ENCODE measurements at places on chromosomes 7 and 10.

DNA sequence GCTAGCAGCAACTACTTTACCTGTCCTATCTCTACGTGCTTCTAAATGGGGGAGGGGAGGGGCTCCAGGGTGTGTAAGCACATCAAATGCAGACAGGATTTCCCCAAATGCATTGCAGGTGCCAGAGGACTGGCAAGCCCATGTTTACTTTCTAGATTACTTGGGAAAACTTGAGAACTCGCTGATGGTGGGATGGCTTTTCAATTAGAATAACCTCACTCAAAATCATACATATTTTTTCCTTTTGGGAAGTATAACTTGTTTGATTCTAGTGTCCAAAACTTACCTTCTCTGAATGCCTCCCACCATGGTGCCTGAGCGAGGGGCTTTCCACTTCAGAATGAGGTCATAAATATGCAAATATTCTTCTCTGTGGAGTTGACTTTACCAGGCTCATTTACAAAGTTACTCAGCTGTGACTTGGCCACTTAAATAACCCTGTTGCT is 191.3 kb upstream of the RHOBTB1 start:
- DNase-seq, result no peak

DNA sequence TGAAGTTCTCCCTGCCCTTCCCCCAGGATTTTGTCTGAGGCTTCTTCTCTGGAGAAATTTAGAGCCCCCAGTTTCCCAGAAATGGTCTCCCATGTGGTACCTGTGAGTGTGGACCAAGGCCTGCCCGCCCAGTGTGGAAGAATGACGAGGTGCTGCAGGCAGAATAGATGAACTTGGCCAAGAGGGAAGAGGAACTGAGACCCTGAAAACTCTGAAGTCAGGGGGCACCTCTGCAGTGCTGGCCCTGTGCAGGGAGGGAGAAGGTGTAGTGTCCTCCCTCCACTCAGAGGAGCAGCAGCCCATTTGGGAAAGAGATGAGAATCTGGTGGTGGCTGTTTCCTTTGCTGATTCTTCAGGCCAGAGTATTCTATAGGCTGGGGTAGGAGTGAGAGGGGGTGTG is 115.2 kb upstream of the PCGF5 start:
- no peak for DNase-seq

DNA sequence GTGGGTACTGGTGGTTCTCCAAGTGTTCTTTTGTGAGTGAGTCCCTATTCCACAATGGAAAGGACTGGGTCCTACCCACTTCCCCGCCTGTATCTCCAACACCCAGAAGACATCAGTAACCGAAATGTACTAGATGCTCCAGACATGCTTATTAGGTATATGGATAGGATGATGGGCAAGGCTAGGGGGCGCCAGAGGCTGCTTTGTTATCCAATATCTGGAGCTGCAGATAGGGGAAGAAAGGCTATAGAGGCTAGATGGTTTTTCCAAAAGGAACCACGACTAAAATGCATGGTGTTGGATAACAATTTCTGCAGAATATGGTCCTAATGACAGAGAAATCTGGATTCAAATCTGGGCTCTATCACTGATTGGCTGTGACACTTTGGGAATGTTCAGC is 56.2 kb upstream of the TM9SF3 start:
- DNase-seq, result peak; percentile 62

DNA sequence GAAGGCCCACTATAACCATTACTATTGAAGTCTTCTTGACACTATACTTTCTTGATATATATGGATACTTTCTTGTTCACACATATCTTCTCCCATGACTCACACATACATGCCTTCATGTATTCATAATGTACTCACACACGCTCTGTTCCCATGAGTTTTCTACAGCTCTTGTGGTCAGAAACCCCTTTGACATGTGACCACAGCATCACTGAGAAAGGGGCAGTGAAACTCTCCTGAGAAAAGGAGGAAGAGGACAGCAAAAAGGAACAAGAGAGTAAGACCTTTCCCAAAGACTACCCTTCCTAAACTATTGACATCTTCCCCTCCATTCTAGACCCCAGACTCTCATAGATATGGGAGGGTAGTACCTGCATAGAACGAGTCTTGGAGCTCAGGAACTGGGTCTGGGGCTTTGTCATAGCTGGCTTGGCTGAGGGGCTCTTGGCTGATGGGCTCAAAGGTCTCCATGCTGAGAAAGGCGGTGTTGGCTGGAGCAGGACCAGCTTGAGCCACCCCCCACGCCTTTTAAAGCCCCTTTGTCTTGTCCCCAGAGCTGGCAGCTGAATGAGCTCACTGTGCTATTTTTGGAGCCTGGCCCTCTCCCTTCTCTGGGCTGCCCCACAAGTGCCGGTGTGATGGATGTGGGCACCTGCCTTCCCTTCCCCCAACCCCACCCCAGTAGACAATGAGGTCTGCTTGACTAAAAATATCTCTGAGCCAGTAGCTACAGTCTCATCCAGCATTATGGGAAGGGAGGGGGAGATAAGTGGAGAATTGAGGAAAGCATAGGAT is 5.1 kb downstream of the SYNPO2L start:
- DNase-seq, result no peak

GRCh38 chr10:119830851-119831250 is 41.8 kb downstream of the MCMBP start:
- DNase-seq, result no peak

DNA sequence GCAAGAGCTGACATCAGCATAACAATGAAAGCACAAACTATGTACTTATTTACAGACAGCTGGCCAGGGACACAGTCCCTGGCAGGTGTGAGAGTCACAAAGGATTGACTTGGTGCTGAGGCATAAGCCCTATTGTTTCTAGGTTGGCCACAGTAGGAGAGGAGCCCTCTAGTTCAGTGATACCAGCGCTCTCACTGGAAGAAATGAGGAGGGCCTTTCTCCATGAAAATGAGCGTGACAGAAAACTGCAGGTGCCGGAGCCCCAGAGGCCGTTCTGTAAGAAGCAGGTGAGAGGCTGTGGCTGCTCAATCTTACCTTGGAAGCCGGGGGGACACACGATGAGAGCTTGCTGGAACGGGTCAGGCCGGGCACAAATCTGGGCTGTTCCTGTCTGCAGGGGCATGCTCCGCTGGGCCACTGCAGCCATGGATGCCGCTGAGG is 90.5 kb downstream of the CLEC2L start:
- DNase-seq, result no peak

GRCh38 chr7:114789161-114789560 is 132.7 kb upstream of the MDFIC start:
- no peak for DNase-seq

DNA sequence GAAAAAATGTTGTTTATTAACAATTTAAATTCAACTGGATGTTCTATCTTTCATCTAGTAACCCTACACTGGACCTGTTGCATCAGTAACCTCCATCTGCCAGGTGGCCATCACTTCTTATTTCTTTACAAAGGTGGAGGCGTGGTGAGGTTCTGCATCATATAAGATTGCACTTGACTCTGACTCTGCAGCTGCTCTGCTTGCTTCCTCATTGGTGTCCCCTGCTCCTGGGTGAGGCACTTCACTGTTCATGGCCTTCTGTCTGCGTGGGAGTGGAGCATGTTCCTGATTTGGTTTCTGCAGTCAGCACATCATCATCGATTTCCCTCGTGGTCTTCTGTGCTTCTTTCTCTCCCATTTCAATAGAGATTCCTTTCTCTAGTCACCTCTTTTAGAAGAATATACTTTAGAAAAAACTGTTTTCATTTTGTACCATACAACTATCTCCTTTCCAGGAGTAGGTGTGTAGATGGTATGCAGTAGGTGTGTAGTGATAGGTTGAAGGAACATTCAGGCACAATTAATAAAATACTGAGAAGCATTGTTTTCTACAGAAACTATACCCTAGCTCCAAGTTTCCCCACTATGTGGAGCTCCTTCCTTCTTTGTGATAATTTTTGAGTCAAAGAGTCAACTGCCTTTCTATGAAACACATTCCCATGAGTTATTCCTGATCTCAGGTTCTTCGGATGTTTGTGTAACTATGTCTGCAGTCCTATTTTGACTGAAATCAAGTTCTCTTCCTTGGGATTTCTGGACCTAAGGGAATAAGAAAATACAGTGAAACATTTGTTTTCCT is 231.7 kb upstream of the CNTNAP2 start:
- no peak for DNase-seq

DNA sequence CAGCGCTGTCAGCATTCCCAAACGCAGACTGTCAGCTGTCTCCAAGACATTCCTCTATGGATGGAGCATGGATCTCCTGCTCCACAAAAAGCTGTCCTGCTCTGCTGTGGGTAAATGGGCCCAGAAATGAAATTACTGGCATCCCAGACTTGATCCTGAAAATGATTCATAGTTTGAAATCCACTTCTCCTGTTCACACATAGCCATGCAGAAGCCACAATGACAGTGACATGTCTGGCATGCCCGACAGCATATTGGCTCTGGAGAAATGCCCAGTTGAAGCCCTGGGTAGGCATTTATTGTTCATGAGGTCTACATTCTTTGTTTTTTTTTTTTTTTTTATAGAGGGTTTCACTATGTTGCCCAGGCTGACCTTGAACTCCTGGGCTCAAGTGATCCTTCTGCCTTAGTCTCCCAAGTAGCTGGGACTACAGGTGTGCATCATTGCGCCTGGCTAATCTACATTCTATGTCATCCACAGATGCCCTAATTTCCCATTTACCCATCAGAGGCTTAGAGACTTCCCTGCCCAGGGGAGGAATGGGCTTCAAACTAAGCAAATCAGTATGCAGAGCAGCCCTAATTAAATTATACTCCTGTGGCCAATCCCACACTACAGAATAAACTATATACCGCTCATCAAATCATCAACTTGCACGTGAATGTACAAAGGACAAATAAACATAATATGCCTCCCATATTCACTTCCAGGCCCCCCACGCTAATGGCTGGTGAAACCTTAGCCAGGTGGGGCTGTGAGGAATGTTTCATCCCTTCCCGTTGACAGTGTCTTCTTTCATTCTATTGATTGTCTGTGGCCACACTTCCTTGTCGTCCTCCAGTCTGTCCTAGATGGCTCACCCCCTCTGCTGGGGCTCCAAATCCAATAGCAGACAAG is 61.8 kb upstream of the EEPD1 start:
- DNase-seq, result no peak

GRCh38 chr7:122643250-122643649 is 55.7 kb downstream of the RNF133 start:
- DNase-seq, result no peak

- DNase-seq, result no peak
These were observed 1.2 kb downstream of the NT5C3A start for GRCh38 chr7:33061282-33061937.

DNA sequence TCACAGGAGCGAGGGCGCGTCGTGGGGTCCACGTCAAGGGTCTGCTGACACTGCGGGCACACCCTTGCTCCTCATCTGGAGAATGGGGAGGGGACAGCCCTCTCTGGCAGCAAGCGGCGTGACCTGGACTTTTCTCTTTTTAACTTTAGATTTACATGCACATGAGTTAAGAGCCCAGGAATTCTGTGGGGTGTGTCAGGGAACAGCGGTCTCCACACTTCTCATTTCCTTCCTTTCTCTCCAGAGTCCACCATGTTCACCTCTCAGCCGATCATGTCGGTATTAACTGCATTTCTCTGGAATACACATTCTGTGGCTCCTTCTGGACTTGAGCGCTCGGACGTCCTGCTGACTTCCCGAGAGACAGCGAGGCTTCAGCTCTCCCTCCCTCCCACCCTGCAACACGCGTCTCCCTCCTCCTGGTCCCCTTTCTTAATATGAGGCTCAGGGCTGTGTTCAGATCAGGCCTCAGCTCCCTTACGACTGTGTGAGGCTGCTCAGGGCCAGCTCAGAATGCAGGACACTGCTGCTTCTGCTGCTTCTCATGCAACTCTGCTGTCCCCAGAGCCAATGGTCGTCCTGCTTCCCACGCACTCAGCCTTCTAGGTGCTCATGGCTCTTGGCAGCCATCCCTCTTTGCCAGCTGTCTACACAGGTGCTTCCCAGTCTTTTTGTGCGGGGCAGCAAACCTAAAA is 261.3 kb downstream of the ELFN1 start:
- no peak for DNase-seq

GRCh38 chr7:4995429-4995969 is 36.5 kb upstream of the MMD2 start:
- no peak for DNase-seq

- peak; percentile 80 for DNase-seq
These were observed 23.7 kb downstream of the RTKN2 start for GRCh38 chr10:62244785-62245467.

DNA sequence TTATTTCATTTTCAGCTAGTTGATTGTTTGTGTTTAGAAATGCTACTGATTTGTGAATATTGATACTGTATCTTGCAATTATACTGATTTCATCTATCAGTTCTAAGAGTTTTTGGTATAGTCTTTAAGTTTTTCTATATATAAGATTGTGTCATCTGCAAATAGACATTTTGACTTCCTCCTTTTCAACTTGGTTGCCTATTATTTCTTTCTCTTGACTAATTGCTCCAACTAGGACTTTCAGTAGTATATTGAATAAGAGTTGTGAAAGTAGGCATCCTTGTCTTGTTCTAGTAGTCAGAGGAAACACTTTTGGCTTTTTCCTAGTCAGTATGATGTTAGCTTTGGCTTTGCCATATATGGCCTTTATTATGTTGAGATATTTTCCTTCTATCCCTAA is 20.4 kb downstream of the PHTF2 start:
- no peak for DNase-seq

GRCh38 chr7:2046581-2047565 is 185.9 kb downstream of the MAD1L1 start:
- DNase-seq, result no peak

- DNase-seq, result no peak
These were observed 569.5 kb upstream of the LRRN3 start for GRCh38 chr7:110521357-110521911.

GRCh38 chr10:97319671-97320479 is 804 bp downstream of the FRAT1 start:
- DNase-seq, result peak; percentile 71

All from CD4-positive, alpha-beta T cell treated with Interleukin-21 for 1 hour (primary cell).